ENCODE measurements at places on chromosomes 7 and 10.

DNA sequence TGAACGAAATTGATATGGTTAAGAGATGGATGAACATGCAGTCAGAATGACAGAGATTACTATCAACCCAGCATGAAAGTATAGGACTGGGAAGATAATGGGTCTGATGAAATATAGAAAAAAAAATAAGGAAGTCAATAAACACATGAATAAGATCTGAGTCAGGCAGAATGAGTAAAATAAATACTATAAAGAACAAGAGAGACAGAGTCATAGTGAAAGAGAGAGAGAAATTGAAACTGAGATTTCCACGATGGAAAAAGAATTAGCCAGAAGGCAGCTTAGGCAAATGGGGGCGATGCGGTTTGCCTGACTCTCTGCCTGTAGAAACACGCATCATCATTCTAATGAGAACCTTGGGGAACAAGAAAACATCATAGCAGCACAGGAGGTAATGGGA lies 26.6 kb downstream of the SEMA3D start:
- no peak for DNase-seq

DNA sequence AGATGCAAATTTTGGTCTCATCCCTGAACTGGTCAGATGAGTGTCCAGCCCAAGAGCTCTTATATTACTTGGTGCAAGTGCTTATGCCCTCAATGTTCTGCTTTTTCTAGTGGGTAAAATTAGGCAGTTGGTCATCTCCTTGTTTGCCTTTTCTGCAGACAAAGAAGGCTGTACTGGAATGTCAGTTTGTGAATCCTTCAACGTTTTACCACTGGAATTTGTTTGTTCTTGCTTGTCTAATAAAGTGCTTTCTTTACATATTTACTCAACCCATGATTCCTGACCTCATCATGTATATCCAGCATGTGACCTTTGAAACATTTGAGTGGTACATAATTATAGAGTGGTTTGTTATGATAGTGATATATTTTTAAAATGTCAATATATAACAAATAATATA lies 232.2 kb upstream of the TEX47 start:
- no peak for DNase-seq

DNA sequence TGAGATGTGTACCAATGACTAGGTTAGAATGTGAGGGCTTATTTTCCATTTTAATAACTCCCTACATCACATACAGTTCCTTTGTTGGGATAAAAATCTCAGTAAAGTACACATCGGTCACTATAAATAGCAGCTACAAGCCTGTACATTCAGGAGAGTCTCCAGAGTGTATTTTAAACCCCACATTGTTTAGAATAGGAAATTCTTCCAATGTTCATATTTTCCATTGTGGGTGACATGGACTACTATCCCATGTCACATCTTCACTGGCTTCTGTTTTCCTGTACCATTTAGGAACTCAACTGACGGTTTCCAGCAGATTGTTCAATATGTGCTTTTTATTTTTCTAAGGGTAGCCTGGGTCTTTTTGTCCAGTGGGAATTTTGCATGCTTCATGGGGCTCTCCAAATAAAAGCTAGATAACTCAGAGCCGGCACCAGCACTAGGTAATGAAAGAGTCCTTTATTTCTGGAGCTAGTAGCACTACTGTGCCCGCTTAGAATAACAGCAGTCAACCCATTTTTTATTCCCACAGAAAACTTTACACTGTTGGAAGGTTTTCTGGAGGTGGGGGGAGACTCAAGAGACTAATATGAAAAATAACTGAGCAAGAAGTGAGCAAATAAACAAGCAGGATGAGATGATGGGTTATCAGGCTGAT lies 100.5 kb downstream of the CALD1 start:
- DNase-seq: no peak

DNA sequence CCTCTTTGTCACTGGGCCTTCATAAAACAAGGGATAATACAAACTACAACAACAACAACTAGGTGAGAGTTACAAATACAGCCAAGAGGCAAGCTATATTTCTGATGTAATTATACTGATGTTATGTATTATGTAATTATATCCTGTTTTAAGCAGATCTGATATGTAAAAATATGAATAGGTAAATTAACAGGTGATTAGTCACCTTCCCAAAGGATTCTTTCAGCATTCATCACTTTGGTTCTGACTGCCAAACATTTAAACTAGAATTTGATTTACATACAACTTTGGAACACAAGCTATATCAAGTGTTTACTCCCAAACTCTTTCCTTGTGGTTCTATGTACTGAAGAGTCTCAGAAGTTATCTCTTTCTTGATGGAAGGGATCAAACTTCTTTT lies 53.7 kb downstream of the BEND7 start:
- DNase-seq: no peak

- peak; percentile 21 for DNase-seq
These were observed 14.0 kb upstream of the PTTG1IP2 start for GRCh38 chr7:90455163-90456030.

- DNase-seq: no peak
These were observed 20.8 kb upstream of the DDIT4 start for GRCh38 chr10:72252972-72253371.

- DNase-seq: no peak
These were observed 105.6 kb upstream of the COL1A2 start for GRCh38 chr7:94289071-94289470.

- DNase-seq: no peak
These were observed 115.0 kb downstream of the DNAJB9 start for GRCh38 chr7:108684629-108685028.

DNA sequence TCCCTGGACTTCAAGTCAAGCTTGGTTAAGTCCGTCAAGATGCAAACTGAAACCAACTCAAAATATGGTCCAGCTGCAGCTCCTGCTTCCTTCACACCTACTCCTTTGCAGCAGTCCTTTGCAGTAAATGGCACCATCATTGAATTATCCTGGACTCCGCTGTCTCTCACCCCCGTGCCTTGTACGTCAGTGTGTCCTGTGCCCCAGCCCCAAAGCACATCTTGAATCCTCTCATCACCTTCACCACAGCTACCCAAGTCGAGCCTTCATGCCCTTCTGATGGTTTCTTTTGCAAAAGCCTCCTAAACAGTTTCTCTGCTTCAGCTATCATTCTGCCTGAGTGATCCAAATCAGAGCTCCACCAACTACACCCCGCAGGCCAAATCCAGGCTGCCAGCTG lies 88.4 kb upstream of the LEP start:
- DNase-seq: no peak
